Left lung (tissue), 14 donors: ENCODE measurements at places on chromosomes 13 and 19. TPM values are rescaled to one million over a fixed set of nuclear protein-coding genes. Genes with fewer than 3 reads are reported as not detected.

DNA sequence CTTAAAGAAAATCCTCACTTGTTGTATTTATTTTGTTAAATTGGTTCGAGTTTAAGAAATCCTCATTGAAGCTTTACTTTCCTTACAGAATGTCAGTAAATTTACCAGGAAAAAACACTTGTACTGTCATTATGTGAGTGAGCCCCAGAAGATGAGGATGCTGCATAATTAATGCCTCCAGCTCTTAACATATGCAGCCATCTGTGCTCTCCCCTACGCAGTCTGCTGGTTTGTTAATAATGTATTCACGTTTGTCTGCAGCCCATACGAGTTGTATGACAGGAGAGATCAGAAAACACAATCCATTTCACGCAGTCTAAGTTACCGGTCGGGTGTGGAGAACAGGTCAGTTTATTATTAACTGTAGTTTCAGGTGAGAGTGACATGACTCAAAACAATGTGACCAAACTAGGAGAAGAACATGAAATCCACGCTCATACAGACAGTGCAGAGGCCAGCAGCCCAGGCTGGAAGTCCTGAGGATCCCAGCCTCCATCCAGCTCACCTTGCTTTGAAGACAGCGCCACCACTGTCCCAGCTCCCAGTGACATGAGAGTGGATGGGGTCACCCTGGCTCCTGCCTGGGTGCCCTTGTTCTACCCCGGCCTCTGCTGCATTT lies 19.8 kb upstream of the ATP11A start:
- DNase-seq = no peak

DNA sequence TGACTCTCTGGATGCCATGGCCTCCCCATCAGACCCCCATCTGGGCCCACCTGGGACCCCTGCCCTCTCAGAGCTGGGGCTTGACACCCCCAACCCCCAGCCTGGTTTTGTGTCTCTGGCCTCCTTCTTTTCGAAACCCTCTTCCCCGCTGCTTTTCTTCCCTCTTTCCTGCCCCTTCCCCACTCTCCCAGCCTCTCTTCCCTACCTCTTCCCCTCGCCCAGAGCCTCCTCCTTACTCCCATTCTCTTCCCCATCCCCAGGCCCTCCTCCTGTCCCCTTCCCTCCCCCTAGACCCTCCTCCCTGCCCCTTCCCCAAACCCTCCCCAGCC lies 2.1 kb downstream of the TNFSF9 start:
- DNase-seq = no peak

DNA sequence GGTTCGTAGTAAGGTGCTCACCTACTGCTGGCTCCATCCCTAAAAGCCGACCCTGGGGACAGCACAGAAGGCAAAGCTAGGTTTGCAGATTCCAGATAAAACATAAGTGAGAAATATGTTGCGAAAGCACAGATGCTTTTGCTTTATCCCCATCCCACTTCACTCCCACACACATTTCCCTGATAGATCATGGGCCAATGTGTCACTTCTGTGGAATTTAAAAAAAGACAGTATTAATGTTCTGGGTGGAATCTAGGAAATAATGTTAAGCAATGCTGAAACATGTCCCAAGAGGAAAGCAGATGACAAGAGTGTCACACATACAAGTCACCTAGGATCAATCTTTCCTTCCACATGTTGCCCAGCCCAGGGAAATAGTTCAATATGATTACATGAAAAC lies 661.0 kb upstream of the MIR17HG start:
- DNase-seq = no peak

- DNase-seq = no peak
These were observed 36.7 kb downstream of the CAPN12 start for GRCh38 chr19:38707512-38708114.

- DNase-seq = no peak
These were observed 194.0 kb upstream of the NBEA start for GRCh38 chr13:34748073-34748472.

DNA sequence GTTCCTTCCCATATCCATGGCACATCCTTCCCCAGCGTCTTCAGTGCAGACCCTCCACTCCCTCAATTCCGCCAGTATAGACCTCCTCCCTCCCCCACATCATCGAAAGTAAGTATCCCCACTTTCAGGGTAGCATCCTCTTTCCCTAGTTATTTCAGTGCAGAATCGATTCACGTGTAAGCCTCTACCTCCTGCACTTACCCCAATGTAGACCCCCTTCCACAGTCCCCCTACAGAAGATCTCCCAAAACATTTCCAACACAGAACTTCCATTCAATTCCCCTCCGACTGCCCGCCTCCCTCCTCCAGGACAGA lies 664 bp downstream of the IRF3 start:
- DNase-seq = no peak

DNA sequence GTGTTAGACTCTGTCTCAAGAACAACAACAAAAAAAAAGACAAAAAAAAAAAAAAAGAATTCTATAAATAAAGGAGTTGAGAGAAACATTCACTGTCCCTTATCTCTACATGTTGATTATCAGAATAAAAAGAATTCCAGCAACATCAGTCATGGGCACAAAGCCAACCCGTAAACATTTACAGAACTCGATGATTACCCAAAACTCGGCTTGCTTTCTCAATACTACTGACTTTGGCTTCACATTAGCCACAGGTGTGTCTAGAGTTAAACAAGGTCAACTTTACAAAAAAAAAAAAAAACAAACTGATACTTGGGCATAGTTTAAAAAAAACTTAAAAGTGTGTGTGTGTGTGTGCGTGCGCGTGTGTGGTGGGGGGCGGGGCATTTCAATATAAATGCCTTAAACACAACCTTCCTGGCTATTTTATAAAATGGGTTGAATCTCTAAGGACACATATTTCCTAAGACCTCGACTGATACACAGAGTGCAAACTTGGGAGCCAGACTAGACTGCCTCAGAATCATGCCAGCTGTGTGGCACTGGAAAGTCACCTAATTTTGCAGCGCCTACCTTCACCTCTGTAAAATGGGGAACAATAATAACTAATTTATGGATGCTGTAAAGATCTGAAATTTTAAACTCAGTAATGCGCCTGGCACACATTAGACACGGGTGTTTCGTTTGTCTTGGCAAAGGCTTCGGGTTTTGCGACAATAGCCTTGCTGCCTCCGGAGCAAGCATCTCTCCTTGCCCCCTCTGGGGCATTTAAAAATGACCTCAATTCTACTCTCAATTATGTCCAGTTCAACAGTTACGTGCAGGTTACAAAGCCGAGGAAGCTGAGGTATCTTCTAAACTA lies 922 bp downstream of the EBPL start:
- DNase-seq = no peak

SLC25A41 gene
- polyA plus RNA-seq = 1.2 TPM

KIR2DL1 gene
- polyA plus RNA-seq = not detected

GRCh38 chr13:26015271-26016125 lies 36.3 kb downstream of the SHISA2 start:
- no peak for DNase-seq

TSHZ3 gene
- polyA plus RNA-seq = 35.7 TPM

DNA sequence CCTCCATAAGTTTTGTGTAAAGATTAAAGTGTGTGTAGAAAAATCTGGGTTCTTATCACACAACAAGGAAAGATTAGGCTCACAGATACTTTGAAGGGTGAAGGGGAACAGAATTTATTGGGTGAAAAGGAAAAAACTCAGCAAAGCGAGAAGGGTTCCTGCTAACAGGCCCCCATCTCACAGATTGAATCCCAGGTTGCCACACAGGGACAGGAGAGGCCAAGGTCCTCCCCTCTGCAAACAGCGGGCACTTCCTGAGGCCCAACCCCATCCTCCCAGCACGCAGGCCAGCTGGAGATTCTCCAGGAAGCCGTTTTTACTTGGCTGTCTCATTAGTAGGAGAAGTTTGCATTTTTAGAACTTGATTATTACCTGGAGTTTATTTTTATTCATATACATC lies 15.2 kb upstream of the ERCC5 start:
- DNase-seq = no peak

GRCh38 chr13:42017264-42017663 lies 31.2 kb upstream of the DGKH start:
- DNase-seq = no peak

- DNase-seq = no peak
These were observed 170.4 kb downstream of the NHLRC3 start for GRCh38 chr13:39208636-39209035.

GRCh38 chr13:74090397-74090796 lies 43.8 kb downstream of the KLF12 start:
- DNase-seq = no peak

DNA sequence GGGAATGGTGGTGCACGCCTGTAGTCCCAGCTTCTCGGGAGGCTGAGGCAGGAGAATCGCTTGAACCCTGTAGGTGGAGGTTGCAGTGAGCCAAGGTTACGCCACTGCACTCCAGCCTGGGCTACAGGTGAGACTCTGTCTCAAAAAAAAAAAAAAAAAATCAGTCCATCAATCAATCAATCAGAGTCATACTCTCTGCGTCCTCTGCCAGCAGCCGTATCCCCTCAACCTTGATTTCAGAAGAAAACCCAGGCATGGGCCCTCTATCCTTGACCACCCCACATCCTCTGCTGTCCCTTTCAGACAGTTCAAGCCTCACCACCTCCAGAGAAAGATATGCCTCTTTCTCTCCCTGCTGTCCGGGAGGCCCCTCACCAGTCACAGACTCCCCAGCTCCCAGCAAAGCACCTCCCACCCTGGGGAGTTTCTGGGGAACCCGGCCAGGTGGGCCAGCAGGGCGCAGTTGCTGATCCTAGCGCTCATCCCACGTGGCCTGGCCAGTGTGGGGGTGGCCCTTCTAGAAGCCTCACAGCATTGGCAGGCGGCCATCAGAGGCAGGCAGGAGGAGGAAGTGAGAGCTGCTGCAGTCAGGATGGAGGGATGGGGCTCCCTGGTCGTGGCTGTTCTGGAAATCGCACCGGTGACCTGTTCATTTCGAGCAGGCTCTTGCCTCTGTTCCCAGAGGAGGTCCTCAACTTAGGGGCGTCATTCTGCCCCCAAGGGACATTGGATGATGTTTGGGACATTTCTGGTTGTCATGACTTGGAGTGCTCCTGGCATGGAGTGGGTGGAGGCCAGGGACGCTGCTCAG lies 10.2 kb upstream of the JSRP1 start:
- peak; percentile 97 for DNase-seq

GRCh38 chr13:112350300-112350699 lies 25.9 kb upstream of the SPACA7 start:
- DNase-seq = no peak

DNA sequence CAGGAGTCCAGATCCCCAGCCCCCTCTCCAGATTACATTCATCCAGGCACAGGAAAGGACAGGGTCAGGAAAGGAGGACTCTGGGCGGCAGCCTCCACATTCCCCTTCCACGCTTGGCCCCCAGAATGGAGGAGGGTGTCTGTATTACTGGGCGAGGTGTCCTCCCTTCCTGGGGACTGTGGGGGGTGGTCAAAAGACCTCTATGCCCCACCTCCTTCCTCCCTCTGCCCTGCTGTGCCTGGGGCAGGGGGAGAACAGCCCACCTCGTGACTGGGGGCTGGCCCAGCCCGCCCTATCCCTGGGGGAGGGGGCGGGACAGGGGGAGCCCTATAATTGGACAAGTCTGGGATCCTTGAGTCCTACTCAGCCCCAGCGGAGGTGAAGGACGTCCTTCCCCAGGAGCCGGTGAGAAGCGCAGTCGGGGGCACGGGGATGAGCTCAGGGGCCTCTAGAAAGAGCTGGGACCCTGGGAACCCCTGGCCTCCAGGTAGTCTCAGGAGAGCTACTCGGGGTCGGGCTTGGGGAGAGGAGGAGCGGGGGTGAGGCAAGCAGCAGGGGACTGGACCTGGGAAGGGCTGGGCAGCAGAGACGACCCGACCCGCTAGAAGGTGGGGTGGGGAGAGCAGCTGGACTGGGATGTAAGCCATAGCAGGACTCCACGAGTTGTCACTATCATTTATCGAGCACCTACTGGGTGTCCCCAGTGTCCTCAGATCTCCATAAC lies at the start of gene APOE:
APOE (plus strand) TSS at position 360 of the 724 bp plus-strand sequence. CDS start 829 bp downstream, outside the sequence.
- peak; percentile 26 for DNase-seq

CCDC70 gene
- polyA plus RNA-seq = not detected

GRCh38 chr13:51643882-51644281 lies 59.6 kb downstream of the WDFY2 start:
- no peak for DNase-seq

DNA sequence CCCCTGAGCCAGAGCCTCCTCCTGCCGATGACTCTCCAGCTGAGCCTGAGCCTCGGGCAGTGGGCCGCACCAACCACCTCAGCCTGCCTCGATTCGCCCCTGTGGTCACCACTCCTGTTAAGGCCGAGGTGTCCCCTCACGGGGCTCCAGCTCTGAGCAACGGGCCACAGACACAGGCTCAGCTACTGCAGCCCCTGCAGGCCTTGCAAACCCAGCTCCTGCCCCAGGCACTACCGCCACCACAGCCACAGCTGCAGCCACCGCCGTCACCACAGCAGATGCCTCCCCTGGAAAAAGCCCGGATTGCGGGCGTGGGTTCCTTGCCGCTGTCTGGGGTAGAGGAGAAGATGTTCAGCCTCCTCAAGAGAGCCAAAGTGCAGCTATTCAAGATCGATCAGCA lies 3.6 kb downstream of the KMT2B start:
- DNase-seq = no peak

GRCh38 chr13:105446197-105446596 lies 1089.3 kb downstream of the EFNB2 start:
- DNase-seq = no peak

GRCh38 chr13:72415817-72416216 lies 311.6 kb downstream of the MZT1 start:
- DNase-seq = no peak

GRCh38 chr13:103188713-103189326 lies 122.6 kb upstream of the SLC10A2 start:
- no peak for DNase-seq

- DNase-seq = no peak
These were observed 17.3 kb downstream of the BICRA start for GRCh38 chr19:47626238-47626637.

DNA sequence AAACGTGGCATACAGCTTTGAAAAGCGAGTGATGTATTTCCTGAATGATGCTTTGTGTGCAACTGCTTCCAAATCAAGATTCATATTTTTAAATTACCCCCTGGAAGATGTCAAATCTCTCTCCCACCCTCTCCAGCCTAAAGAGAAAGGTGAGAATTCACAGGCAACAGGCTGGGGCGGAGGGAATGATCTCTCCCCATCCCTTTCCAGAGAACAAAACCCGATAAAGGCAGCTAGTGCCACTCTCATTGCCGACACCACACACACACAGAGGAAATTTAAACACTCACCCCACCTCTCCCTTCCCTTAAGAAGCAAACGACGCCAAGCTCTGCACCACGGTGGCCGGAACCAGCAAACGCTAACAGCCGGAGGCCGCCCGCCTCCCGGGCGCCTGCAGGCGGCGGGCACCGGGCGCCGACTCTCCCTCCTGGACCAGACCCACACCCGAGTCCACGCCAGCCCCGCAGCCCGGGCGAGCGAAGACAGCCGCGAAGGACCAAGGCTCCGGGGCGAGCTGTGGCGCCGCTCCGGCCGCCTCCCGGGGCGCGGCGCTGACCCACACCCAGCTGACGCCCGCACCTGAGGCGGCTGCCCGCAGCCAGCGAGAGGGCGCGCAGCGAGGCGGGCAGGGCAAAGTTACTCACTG lies 477 bp downstream of the LNX2 start:
- DNase-seq = no peak

GRCh38 chr13:58056426-58056825 lies 424.9 kb downstream of the PCDH17 start:
- no peak for DNase-seq
